NCI-H2081 treated with DMSO at 0.1 percent for 48 hours (cell line): ENCODE measurements at places on chromosomes 7 and 10.

- no peak for DNase-seq
Observed at GRCh38 chr10:48490946-48491345, 113.9 kb downstream of the ARHGAP22 start.

DNA sequence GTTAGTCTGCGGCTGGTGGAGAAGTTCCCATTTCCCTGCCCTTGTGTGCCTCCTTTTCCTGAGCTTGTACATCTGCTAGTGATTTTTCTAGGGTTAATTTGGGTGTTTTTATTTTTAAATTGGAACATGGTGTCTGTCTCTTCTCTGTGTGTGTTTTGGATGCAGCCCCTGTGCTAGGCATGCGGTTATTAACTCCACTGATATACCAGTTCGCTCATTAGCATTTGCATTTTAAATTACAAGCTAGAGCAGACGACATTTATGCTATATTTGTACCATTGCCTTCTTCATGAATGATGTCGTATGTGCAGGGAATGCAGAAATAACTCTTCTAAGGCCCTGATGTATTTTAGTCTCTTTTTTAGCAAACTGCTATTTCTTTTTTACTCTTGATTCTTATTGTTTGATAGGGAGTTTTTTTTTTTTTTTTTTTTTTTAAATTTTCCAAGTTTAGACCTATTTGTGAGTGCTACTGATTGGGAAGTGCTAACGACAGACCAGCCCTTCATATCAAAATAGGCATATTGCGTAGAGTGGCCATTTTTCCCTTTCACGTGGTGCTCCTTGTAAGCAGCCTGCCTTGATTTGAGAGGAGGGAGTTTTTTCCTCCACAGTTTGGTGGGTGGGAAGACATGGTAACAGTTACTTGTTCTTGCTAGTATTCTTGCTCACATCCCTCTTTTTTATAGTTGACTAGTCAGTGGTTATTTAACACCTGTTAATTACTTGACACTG, 89.6 kb downstream of the LRRC4 start:
- no peak for DNase-seq

DNA sequence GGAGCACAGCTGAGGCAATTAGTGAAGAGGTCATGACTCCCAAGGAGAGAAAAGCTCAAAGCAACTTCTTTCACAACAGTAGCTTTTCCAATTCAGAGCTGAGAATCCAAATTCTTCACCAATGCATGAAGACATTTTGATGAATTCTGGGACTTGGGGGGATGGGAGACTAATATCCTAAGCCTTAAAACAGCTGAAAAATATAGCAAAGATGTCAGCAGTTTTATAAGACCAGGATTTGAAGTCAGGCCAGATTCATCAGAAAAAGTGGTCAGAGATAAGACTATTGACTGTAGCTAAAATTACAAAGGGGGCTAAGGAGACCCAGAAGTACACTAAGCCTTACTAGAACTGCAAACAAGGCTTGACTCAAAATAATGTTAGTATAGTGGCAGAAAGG, 51.6 kb downstream of the GPR141 start:
- no peak for DNase-seq

DNA sequence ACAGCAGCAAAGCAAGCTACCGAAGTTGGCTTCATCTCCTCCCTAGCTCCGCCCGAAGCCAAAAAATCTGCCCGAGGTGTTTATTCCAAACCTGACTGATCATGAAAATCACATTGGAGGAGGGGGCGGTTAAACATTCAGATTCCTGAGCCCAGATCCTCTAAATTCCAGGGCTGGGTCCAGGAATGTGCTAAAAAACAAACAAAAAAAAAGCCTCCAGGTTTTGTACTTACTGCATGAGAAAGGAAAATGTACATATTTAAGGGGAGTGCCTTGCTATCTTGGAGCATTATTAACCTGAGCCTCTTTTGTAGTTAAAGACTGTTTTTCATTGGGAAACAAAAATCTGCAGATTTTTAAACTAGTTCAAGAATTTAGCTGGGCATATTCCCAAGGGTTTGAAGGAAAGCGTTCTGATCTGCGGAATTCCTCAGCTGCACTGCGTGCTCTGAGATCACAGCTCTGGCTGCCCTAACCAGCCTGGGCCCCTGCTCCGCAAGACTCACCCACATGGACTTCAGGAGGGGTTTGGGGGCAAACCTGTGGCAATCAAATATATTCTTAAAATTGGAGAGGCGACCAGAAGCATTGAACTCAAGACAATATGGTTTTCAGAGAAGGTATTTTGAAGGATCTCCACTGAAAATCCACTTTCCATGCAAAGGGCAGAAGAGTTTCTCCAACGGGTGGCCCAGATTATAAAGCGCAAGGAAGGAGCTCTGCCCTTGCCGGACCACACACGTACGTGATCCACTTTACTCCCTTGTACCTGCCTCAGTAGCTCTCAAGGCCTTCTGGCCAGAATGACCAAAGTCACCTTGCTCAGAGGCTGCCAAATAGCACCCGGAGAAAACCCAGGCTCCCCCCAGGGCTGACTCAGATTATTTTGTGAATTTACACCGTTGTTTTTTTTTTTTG, 10.0 kb upstream of the TNS3 start:
- DNase-seq = no peak

- no peak for DNase-seq
Observed at GRCh38 chr10:97719602-97720001, 6.1 kb downstream of the MARVELD1 start.

GRCh38 chr10:113911113-113911512, 56.7 kb downstream of the NHLRC2 start:
- DNase-seq = no peak

- no peak for DNase-seq
Observed at GRCh38 chr7:113582471-113582870, 336.3 kb downstream of the PPP1R3A start.

DNA sequence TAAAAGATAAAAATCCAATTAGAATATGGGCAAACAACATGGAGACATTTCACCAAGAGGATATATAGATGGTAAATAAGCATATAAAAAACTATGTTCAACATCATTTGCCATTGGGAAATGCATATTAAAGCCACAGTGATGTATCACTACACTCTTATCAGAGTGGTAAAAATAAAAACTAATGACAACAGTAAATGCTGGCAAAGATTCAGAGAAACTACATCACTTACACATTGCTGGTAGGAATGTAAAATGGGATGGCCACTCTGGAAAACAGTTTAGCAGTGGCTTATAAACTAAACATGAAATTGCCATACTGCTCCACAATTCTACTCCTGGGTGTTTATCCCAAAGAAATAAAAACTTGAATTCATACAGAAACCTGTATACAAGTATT, 59.2 kb downstream of the CROT start:
- no peak for DNase-seq

GRCh38 chr7:95482424-95482823, 3.3 kb upstream of the ASB4 start:
- no peak for DNase-seq

GRCh38 chr7:143499246-143499645, 21.6 kb downstream of the TAS2R41 start:
- no peak for DNase-seq

DNA sequence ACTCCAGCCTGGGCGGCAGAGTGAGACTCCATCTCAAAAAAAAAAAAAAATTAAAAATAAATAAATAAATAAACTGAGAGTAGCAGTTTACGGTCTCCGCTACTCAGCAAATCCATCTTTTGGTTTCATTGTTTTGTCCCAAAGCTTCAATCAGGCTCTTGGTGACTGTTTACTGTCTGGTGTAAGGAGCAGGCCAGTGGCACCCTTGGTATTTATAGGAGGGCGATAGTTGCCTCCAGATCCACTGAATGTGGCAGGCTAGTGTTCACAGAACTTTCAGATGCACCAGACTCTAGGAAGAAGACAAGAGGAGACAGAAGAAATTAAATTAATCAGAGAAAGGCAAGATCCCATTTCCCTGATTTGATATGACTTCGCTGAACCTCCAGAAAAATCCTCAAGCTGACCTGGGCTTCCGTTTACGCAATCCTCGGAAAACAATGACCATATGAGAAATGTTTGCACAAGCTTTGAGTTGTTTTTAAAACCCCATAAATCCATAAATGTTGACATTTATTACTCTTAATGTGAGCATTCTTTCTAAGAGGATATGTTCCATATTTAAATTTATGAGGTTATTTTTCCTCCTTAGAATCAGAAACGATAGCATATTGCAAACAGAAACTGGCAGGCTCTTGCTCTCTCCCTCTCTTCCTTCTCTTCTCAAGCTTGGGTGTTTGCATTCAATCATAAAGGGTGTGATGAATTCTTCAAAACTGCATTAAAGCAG, 7.1 kb upstream of the MUC3A start:
- no peak for DNase-seq
